ENCODE measurements at places on chromosomes 1 and 21. TPM values are rescaled to one million over a fixed set of nuclear protein-coding genes. Genes with fewer than 3 reads are reported as not detected.

GRCh38 chr1:37807220-37807554 is 403 bp upstream of the C1orf122 start:
- H3K36me3 ChIP-seq = peaks cover 33% of the 10 kb centered on the region
- no peak for DNase-seq
- H3K27ac ChIP-seq = peak overlapping the region; percentile 90
- no peaks in the 10 kb centered on the region for H3K27me3 ChIP-seq

DNA sequence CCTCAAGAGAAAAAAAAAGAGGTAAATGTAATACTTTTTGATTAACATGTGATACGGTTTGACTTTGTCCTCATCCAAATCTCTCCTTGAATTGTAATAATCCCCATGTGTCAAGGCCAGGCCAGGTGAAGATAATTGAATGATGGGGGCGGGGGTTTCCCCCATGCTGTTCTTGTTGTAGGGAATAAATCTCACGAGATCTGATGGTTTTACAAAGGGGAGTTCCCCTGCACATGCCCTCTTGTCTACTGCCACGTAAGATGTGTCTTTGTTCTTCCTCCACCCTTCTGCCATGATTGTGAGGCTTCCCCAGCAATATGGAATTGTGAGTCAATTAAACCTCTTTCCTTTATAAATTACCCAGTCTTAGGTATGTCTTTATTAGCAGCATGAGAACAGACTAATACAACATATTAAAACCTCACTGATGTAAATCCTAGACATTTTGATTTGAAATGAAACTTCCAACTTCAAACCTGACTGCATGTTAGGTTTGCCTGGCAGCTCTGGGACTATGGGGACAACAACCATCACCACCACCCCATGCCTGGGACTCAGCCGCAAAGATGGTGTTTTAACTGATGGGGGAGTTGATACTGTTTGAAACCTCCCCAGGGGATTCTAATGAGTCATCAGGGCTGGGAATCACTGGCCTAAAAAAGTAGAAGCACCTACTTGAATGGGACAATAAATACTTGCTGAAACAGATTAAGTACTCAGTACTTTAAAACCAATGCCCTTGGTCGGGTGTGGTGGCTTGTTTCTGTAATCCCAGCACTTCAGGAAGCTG is 32.8 kb upstream of the BACH1 start:
- H3K4me1 ChIP-seq = no peaks in the 10 kb centered on the region
- H3K27ac ChIP-seq = no peak overlapping the region
- H3K36me3 ChIP-seq = no peaks in the 10 kb centered on the region
- H3K27me3 ChIP-seq = no peaks in the 10 kb centered on the region
- H3K4me3 ChIP-seq = no peak overlapping the region

CFHR3 gene
- 0.15 TPM for polyA plus RNA-seq

HEYL gene
- 23.3 TPM for polyA plus RNA-seq

NTNG1 gene
- not detected for polyA plus RNA-seq

Measured in heart left ventricle (tissue), 16 donors.